ENCODE measurements at places on chromosomes 1 and 21.

- no peaks in the 10 kb centered on the region for H3K36me3 ChIP-seq
- H3K4me3 ChIP-seq = no peak overlapping the region
- DNase-seq = no peak
- no peaks in the 10 kb centered on the region for H3K4me1 ChIP-seq
- H3K27me3 ChIP-seq = no peaks in the 10 kb centered on the region
- H3K27ac ChIP-seq = no peak overlapping the region
These were observed 371.8 kb downstream of the NPHP4 start for GRCh38 chr1:5620418-5620817.

GRCh38 chr21:31781737-31782136, 49.8 kb upstream of the SCAF4 start:
- no peak overlapping the region for H3K4me3 ChIP-seq
- no peaks in the 10 kb centered on the region for H3K36me3 ChIP-seq
- peaks cover 3% of the 10 kb centered on the region for H3K27me3 ChIP-seq
- H3K4me1 ChIP-seq = no peaks in the 10 kb centered on the region
- DNase-seq = no peak
- no peak overlapping the region for H3K27ac ChIP-seq

- H3K4me3 ChIP-seq = no peak overlapping the region
- DNase-seq = no peak
- no peak overlapping the region for H3K27ac ChIP-seq
- no peaks in the 10 kb centered on the region for H3K36me3 ChIP-seq
- H3K4me1 ChIP-seq = no peaks in the 10 kb centered on the region
- H3K27me3 ChIP-seq = no peaks in the 10 kb centered on the region
These were observed 9.8 kb upstream of the AK5 start for GRCh38 chr1:77271852-77272580.

DNA sequence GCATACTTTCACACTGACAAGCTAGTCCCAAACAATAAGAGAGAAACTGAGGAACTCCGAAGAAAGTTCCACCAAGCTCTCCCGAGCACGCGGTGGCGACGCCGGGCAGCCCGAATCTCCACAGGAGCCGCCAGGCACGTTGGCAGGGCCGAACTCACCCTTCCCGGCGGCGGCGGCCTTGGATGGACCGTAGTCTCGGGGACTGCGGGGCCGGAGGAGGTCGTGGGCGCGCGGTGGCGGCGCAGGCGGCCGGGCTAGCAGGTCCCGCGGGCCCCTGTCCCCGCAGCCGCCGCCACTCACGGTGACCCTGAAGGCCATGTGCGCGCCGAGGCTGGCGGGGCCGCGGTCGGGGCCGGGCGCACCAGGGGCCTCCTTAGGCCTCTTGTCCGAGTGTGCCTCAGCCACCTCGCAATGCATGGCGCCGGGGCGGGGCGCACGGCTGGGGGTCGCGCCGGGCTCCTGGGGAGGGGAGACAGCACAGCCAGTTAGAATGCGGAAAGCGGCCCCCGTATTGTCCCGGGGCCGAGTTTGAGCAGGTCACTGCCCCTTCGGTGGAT, 1.2 kb downstream of the GLIS1 start:
- H3K36me3 ChIP-seq = no peaks in the 10 kb centered on the region
- peak overlapping the region; percentile 48 for H3K27ac ChIP-seq
- H3K4me1 ChIP-seq = peaks cover 35% of the 10 kb centered on the region
- DNase-seq = no peak
- peak overlapping the region; percentile 45 for H3K4me3 ChIP-seq

GRCh38 chr1:192954705-192955265, 104.4 kb downstream of the UCHL5 start:
- no peak overlapping the region for H3K27ac ChIP-seq
- H3K36me3 ChIP-seq = no peaks in the 10 kb centered on the region
- DNase-seq = no peak

DNA sequence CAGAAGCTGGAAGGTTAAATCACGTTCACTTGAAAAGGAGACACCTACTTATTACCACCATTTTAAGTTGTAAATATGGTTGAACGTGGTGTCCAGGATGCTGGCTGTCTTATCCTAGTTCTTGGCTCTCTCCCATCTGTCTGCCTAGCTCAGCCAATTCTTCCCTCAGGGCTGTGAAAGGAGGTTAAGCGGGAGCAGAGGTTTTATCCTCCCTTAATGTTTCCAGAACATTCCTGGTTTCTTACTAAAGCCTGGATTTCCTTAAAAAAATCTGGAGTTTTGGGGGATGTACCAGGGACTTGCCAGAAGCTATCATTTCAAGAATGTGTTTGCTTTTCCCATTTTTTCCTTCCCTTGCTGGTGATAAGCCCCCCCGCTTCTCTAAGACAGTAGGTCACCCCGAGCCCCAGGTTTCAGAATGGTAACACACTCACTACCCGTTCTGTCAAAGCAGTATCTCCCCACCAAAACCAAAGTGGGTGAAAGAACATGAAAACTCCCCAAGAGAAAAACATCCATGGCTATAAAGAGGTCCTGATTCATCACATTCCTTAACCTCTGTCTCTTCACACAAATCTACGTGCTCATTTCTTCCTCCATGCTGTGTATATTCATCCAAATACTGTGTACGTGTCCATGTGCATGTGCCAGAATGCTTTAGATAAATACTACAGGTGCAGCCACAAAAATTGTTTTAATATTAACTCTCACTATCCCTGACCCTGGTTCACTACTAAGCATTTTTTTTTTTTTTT, 114.7 kb downstream of the MAP3K21 start:
- no peak for DNase-seq
- no peak overlapping the region for H3K27ac ChIP-seq
- H3K27me3 ChIP-seq = no peaks in the 10 kb centered on the region

DNA sequence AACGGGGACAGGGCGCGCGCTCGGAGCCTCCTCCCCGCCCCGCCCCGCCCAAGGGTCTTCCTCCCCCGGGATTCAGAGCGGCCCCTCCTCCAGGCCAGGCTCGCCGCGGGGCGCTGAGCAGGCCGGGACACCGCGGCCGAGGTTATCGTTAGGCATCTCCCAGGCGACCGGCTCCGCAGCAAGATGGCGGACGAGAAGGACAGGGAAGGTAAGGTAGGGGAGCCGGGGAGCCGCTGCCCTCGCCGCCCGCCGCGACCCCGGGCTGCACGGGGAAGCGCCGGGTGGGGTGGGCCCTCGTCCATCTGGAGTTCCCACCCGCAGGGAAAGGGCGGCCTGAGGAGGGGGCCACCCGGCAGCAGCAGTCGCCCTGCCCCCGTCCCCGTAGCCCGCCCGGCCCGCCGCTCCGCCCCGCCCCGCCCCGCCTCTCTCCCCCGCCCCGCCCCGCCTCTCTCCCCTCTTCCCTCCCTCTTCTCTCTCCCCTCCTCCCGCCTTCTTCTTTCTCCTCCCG, 105.9 kb upstream of the HNRNPU start:
- H3K4me1 ChIP-seq = no peaks in the 10 kb centered on the region
- H3K4me3 ChIP-seq = peak overlapping the region; percentile 89
- no peaks in the 10 kb centered on the region for H3K36me3 ChIP-seq
- no peaks in the 10 kb centered on the region for H3K27me3 ChIP-seq
- H3K27ac ChIP-seq = peak overlapping the region; percentile 99

GRCh38 chr1:116321766-116322175, 51.3 kb upstream of the ATP1A1 start:
- no peaks in the 10 kb centered on the region for H3K27me3 ChIP-seq
- DNase-seq = no peak
- peaks cover 21% of the 10 kb centered on the region for H3K4me1 ChIP-seq
- no peak overlapping the region for H3K27ac ChIP-seq

DNA sequence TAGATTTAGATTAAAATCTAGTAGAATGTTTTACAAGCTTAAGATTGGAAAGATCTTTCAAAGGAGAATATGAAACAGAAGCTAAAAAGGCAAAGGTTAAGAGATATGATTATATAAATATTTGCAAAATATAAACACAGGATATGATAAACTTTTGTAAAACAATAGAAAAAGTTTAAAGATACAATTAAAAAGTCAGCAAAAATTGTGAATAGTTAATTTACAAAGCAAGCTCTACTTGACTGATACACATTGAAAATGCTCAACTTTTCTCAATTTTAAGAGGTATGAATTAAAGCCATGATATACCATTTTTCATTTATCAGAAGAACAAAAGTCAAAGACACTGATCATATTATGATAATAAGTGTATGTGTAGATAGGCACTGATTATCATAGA, 21.0 kb downstream of the RAB3GAP2 start:
- no peak overlapping the region for H3K27ac ChIP-seq
- no peaks in the 10 kb centered on the region for H3K36me3 ChIP-seq
- no peak for DNase-seq
- H3K4me3 ChIP-seq = no peak overlapping the region

DNA sequence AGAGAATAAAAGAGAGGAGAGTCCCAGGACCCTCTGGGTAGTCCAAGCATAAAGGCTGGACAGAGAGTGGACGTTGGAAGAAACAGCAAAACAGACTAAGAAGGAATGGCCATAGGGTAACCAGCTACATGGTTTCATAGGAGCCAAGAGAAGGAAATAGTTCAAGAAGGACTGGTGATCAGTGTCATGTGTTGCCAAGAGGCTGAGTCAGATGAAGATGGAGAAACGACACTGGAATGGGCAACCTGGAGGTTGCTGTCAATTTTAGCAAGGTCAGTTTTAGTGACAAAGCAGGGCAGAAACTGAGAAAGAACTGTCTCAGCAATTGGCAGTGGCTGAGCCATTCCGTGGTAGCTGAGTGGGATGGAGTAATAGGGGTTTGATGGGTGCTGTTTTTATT, 41.4 kb downstream of the HMGB4 start:
- H3K4me1 ChIP-seq = peaks cover 13% of the 10 kb centered on the region
- no peak overlapping the region for H3K27ac ChIP-seq
- H3K4me3 ChIP-seq = no peak overlapping the region
- no peak for DNase-seq
- no peaks in the 10 kb centered on the region for H3K36me3 ChIP-seq

DNA sequence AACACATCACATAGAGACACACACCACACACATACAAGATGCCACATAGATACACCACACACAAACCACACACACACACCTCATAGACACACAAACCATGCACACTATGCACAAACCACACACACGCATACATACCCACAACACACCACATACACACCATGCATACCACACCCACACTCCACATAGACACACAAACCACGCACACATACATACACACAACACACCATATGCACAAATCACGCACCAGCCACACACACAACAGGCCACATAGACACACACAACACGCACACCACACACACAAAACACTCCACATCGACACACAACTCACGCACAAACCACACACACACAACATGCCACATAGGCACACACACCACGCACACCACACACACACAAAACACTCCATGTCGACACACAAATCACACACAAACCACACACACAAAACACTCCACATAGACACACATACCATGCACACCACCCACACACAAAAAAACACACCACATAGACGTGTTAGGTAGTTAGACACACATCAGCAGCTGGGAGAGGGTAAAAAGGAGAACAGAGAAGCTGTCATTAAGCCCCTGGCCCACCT, 49.5 kb upstream of the SLC19A1 start:
- no peak for DNase-seq
- H3K36me3 ChIP-seq = no peaks in the 10 kb centered on the region
- no peak overlapping the region for H3K27ac ChIP-seq
- H3K27me3 ChIP-seq = peaks cover 16% of the 10 kb centered on the region

- no peak for DNase-seq
- no peaks in the 10 kb centered on the region for H3K4me1 ChIP-seq
- H3K27me3 ChIP-seq = no peaks in the 10 kb centered on the region
- H3K36me3 ChIP-seq = no peaks in the 10 kb centered on the region
These were observed 53.6 kb upstream of the ZNF644 start for GRCh38 chr1:91075233-91076135.

DNA sequence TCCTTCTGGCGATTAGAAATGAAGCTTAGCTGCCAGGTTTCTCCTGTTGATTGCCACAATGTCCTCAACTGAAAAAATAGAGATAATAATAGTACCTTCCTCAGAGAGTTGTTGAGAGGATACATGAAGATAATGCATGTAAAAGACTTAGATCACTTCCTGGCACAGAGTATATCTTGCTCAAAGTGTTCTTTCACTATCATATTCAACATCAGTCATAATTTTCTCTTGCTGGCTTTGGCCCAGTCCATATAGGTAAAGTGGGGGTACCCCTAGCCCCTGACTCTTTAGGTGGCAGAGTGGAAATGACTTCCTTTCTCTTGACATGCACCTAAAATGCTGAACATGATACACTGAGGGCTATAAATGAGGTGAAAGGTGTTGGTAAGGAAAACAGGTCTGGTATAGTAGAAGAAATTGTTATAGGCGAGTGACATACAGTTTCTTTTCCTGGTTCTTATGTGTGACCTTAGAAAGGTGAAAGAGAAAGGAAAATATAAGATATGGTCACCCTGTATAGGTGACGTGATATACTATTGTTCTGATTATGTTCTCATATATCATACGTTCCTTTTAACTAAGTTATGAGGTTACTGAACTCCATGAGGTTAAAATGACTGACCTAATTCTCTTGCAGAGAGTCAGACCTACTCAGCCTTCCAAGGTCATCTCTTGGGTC, 209.9 kb upstream of the DEPDC1 start:
- no peak overlapping the region for H3K27ac ChIP-seq
- H3K4me3 ChIP-seq = no peak overlapping the region
- H3K4me1 ChIP-seq = no peaks in the 10 kb centered on the region
